NCI-H187 (cell line): ENCODE measurements at places on chromosomes 16 and 17.

DNA sequence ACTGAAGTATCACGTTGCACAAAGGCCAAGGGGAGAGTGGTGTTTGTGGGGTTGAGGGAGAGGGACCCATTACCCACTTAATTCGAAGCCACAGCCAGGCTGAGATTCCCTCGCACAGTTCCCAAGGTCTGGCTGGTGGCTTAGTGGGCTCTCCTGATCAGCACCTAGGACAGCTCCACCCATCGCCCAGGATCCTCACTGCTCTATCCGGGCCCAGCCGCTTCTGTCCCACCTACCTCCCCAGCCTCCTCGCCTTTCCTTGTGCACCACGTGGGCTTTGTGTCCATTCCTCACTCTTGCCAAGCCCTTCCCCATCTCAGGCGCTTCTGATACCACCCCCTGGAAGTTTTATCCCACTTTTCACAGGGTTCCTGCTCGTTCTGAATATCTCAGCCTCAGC is 163.5 kb downstream of the CCT6B start:
- DNase-seq, result no peak

DNA sequence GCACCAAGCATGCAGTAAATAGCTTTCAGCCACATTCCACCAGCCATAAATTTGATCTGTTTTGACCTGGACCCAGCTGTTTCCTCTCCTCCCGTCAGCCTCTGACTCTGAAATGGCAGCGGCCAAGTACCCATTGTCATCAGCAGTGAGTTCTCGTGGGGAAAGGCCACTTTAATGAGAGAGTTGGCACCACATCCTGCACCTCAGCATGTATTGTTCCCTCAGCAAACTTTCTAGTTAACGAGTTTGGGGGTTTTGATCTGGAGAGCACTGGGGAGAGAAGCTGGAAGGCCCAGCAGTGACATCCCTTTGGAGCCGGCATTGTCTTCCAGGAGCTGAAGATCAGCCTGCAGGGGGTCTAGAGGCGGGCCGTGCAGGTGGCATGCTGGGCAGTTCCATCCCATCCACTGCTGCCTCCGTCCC is 84.9 kb downstream of the RPA1 start:
- DNase-seq, result no peak

- DNase-seq, result no peak
Observed at GRCh38 chr17:82062076-82062983, 3.3 kb downstream of the DUS1L start.

GRCh38 chr17:42405963-42406495 is 17.0 kb downstream of the CAVIN1 start:
- DNase-seq, result peak; percentile 34

DNA sequence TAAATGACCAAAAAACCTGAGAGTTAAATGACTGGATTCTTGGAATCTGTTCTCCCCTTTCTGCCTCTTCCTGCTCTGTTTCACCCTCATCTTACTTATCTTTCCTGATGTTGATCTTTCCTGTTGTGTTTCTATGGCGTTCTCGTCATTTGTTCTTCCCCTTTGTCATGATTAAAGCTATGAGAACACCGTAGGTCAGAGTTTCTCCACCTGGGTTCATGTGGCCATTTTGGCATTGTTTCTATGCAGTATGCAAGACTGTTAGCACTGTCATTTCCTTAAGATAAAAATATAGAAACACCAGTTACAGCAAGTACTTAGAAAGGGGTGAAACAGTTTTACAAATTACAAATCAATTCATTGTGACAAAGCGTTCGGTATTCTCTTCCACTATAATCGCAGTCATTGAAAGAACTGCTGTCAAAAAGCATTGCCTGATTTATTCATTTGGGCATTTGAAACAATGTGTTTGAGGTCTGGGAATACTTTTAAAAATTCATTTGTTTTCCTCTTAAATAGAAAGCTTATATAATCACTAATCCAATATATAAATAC is 166.0 kb downstream of the PHKB start:
- no peak for DNase-seq

DNA sequence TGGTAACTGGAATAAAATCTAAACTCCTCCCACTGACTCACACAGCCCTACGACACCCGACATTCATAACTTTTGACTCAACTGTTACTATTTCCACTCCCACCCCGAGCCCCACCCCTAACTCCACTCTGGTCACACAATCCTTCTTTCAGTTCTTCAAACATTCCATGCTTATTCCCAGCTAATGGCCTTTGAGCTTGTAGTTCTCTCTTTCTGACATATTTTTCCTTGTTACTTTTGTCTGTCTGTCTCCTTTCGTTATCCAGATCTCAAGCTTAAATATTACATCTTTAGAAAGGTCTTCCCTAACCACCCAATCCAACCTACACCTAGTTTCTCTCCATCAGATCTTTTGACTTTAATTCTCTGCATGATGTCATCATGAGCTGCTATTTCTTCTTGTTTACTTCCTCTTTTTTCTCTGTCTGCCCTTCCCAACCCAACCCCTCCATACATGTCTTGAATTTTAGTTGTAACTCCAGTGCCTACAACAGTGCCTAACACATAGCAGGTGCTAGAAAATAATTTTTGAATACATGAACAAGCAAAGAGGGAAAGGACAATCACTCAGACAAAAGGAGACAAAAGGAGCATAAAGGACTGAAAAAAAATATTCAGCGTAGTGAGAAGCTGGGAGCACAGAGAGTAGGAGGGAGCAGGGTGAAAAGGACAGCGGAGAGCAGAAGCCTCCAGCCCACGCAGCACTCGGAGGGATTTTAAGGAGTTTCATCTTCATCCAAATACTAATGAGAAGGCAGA is 65.2 kb upstream of the SMIM36 start:
- DNase-seq, result no peak

GRCh38 chr16:11903906-11904305 is 11.8 kb downstream of the GSPT1 start:
- DNase-seq, result no peak

DNA sequence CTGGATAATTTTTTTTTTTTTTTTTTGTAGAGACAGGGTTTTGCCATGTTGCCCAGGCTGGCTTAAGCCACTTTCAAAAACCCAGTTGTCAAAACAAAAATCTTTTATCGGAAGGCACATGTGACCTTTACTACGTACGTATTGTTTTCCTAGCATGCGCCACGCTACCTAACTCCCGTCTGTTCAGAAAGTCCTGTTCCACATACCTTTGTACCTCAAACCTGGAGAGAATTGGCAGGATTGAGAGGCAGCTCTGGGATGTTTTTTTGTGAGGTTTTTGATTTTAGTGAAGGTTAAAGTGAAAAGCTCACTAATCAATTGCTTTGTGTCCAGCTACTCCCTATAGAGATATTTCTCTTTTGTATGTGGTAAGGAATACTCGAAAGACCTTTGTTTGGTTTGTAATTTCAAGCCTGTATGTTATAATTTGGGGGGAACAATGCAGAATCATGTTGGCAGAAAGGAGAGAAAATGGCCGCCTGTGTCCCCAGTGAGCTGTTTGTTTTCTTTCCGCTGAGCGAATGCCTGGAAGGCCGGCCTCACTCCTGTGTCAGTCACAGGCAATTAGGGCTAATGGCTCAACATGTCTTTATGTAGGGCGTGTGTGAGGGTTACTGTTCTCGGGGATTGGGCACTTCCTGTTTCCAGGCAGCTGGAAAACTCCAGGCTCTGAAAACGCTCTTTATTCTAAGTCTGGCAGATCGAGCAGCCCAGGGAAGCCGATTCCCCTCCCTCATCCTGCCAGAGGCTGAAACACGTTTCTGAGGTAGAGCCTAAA is 60.8 kb upstream of the CLEC18A start:
- no peak for DNase-seq

DNA sequence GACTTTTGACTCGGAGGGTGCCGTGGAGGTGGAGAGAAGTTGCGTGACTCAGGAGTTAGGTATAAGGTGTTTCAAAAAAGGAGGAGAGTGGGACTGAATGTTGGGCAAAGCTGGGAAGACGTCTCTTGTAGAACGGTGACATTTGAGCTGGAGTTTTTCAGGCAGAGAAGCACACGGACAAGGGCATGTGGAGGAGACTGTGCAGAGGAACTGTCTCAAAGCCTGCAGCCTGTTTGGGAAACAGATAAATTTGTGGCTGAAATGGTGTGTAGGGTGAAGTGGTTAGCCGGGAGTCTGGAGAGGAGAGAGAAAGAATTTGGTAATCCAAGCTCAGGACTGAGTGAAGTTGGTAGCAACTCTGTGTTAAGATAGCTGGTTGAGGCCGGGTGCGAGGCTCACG is 9.8 kb downstream of the USP10 start:
- no peak for DNase-seq

DNA sequence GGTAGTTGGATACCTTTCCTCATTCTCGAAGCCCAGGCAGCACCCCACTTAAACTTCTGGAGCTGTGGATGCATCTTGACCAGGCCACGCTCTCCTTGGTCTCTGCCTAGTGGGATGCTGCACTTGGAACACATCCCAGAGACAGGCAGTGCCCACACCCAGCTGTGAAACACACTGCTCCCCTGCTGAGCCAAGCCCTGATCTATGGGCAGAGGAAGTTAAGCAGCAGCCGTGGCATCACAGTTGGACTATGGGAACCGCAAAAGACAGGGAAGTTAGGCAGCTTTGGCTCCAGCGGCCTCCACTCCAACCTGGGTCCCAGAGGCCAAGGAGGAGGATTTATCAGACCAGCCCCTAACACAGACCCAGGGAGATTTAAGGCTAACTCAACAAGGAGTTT is 284.8 kb upstream of the CCL2 start:
- no peak for DNase-seq

- no peak for DNase-seq
Observed at GRCh38 chr16:48011878-48012658, 143.7 kb downstream of the ABCC12 start.

DNA sequence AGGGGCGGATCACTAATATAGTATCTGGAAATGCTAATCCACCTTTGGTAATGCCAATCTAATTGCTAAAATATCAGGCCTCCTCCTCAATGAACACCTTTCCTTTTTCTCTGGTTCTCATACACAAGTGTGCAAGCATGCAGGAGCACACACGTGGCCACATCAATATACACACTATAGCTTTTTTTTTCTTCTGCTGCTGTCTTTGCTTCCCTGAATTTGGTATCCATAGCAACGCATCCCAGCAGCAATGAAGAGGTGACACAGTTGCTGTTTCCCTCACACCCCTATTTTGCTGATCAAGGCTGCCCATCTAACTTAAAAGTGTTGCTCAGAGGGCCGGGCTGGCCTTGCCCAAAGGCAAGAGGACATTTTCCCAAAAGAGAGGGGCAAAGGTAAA is 15.4 kb downstream of the NOG start:
- no peak for DNase-seq

DNA sequence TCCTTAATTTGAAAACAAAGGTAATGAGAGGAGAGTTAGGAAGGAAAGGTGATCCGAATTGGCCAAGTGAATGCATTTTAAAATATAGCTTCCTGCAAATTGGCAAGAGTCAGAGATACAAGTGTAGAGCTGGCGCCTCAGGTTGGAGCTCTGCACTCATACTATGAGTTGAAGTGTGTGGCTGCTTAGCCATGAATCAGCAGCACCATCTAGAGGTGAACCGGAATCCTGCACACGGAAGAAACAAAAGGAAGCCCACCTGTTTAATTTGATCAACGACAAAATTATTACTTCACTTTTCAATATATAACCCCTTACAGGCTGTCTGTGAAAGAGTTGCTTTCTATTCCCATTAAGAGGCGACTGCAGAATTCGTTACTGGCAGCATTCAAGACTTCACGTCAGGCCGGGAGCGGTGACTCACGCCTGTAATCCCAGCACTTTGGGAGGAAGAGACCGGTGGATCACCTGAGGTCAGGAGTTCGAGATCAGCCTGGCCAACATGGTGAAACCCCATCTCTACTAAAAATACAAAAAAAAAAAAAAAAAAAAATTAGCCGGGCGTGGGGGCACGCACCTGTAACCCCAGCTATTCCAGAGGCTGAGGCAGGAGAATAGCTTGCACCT is 1253.7 kb upstream of the CDH8 start:
- no peak for DNase-seq

DNA sequence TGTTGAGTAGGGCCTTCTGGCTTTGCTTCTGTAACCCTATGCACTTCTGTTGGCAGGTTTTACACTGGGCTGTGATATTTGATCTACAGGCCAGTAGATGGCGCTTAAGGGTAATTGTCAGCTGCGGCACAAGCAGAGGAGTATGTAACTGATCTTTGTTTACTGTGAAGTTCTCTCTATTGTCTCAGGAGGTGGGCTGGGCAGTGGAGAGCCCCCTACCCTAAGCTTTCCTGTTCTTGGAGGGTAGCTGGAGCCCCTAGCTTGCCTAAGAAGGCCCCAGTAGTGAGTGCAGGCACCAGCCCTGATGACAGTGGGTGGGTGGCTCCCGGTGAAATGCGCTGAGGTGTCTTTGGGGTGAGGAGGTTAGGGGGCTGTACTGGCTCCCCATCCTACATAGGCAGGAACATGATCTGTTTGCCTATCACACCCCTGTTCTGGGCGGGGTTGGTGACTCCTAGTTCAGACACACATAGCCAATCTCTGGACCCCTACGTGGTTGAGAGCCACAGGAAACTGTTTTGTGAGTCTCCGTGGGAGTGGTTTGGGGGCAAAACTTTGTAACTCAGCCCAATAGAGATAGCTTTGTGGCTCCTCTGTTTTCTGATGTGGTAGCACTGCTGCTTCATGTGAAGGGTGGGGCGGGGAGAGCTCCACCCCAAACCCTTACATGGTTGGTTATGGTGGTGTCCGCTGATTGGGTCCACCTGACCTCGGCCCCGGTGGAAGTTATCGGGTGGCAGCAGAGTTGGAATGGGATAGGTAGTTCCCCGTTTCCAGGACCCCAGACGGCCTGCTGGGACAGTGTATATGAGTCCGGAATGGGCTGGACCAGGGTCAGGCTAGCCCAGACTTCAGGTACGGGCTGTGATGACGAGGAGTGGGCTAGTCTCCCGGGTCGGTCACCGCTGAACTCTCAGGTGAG is 60.4 kb downstream of the SLFN11 start:
- no peak for DNase-seq

- no peak for DNase-seq
Observed at GRCh38 chr17:50511058-50511457, 2.8 kb downstream of the MYCBPAP start.

DNA sequence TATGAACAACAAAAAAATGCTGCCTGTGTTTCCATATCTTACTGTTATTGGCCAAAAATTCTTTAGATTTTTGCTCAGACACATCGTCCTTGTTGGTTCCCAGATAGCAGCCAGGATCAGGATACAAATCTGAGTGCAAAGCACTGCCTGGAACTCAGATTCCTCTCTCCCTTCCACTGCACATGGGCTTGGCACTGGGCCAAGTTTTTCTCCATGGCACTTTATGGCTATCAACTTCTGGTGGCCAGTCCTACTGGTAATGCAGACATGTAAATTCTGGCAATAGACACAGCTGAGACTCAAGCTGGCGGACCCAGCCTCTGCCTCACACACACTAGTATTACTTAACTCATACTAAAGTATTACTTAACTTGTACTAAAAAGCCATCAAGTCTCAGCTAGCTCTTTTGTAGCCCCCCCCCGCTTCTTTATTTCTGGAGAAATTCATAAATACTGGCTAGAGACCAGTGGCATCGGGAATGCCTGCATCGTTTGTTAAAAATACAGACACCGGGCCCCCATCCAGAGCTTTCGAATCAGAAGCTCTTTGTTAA is 181.2 kb upstream of the COX10 start:
- no peak for DNase-seq

GRCh38 chr17:15260376-15261257 is 4.5 kb downstream of the PMP22 start:
- no peak for DNase-seq
